GM10248 (cell line): ENCODE measurements at places on chromosomes 6 and 20.

- no peak for DNase-seq
Measured at GRCh38 chr20:12977328-12978125, 31.2 kb upstream of the SPTLC3 start.

DNA sequence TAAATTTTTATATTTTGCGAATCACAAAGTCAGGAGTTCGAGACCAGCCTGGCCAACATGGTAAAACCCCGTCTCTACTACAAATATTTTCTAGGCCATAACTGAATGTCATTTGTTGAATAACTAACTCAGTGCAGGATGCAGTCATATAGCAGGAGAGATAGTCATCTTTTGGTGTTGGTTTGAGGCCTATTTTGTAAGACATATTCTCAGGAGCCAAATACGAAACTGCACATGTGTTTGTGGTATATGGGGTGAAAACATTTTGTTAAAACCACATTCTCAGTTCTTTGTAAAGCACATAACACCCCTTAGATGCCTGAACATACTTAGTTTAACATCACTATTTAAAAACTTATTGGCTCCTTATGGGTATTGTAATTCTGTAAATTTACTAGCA, 4.7 kb upstream of the ENPP5 start:
- peak; percentile 41 for DNase-seq

DNA sequence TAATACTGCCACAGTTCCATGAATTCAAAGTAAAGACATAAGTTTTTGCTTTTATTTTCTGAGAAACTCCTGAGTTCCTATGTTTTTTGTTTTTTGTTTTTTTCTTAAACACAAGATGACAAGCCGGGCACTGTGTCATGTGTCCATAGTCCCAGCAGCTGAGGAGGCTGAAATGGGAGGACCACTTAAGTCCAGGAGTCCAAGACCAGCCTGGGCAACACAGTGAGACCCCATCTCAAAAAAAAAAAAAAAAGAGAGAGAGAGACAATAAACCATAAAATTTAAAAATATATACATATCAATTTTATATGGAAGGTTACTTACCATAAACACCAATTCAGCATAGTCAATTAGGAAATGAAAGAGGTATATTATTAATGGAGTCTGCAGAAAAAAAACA, 31.9 kb downstream of the PIGU start:
- no peak for DNase-seq

- no peak for DNase-seq
Measured at GRCh38 chr20:21096321-21097043, 9.7 kb downstream of the LINC00237 start.

DNA sequence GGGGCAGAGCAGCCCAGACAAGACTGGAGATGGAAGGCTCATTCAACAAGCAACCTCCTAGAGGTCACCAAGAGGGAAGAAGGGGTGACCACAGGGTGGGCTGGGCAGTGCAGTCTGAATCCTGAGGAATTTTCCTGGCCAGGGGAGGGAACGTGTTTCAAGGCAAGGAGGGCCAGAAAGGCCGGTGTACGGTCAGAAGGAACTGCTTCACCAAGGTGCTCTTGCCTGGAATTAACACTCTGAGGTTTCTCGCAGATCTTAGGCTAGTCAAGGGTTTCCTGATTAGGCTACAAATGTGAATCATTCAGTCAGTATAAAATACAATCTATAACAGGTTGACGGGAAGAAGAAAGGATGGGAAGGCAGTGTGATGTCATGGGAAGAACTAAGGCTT, 199.3 kb downstream of the LRFN2 start:
- peak; percentile 1 for DNase-seq

DNA sequence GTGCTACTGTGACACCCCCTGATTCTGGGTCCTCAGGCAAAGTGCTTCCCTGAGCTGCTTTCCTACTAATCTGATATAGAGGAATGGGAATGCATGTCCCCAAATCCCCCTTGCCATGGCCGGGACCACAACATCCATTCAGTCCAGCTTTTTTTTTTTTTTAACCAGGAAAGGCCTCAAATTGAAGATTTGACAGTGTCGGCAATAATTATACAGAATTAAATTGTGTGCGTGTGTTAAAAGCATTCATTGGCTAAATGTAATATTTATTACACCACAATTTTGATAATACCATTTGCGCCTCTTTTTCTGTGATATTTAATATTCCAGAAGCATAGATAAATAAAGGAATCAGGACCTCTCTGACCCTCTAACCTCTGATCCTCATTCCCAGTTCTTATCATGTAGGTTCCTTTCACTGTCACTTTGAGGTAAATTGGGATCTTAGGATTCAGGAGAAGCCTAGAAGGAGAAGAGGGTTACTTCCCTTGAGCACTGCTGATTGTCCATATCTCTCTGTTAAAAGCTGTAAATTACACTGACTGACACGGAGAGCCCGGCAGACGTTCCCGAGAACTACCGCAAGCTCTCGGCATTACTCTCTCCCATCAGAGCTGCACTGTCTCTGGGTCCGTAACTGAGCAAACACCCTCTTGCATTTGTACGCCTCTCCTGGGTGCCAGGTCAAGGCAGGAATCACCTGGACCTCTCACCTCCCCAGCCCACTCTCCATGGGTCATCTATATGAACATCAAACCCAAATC, 29.4 kb upstream of the MAFB start:
- DNase-seq = no peak

DNA sequence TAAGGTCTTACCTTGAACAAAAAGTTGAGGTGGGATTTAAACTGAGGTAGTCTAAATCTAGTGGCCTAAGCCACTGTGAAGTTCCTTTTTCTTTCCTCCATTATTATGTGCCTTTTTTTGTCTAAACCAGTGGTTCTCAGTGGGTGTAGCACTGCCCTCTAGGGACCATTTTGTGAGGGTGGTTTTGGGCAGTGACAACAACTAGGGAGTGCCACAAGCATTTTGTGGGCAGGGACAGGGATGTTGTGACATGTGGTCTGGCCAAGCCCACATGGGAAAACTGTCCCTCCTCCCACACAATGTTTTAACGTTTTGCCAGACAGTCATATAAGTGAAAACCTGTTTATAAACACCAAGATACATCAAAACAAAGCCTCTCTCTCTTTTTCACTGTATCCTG, 899.4 kb upstream of the FLRT3 start:
- DNase-seq = peak; percentile 25

DNA sequence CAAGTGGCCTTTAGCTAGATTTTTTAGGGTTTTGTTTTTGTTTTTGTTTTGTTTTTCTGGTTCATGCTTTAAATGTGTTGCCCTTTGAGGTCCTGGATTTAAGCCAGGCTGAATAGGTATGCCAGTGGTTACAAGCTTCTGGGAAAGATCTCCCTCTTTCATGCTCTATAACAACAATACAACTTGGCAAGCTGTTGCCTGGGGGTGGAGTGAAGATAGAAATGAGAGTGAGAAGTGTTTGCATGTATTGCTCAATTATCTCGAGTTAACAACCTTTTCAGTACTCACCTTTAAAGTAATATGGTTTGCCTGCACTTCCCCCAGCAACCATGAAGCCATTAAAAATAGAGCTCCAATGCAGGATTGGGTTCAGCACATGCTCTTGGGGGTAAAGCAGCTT, 19.2 kb upstream of the HAO1 start:
- no peak for DNase-seq

GRCh38 chr6:43077333-43077809, 1.3 kb downstream of the PTK7 start:
- no peak for DNase-seq

GRCh38 chr20:22232473-22232872, 351.9 kb downstream of the FOXA2 start:
- DNase-seq = no peak

DNA sequence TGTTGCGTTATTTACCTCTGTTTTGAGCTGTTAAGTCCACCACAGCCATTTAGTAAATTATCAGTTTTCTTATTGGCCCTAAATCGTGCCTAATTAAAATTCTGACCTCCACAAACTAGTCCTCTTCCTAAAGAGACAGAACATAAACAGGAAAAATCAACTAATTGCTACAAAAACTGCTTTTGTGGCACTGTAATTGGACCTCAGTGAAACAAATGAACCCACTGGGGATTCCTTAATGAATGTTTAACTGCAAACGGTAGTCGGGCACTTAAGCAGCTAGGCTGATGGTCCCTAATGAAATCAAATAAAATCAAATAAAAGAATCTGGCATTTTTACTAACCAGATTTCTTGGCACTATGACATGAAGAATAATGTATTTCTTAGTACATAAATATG, 513.4 kb upstream of the SLC35B3 start:
- no peak for DNase-seq
